ENCODE measurements at places on chromosomes 6 and 20.
A peak's percentile ranks its signal among the peaks of the same experiment; 100 is the strongest.

DNA sequence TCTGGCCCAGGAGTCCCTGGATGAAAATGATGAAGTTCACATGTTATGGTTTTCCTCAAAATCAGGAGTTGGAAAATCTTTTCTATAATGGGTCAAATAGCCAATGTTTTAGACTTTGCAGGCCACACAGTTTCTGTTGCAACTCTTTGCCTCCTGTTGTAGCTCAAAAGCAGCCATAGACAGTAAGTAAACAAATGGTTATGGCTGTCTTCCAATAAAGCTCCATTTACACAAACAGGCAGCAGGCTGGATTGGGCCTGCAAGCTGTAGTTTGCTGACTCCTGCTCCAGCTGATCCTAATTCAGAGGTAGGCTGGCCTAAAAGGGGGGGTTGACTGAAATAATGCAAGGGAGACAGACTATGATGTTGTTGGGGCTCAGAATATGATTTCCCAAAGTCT is 33.0 kb downstream of the METTL24 start:
- DNase-seq = no peak

DNA sequence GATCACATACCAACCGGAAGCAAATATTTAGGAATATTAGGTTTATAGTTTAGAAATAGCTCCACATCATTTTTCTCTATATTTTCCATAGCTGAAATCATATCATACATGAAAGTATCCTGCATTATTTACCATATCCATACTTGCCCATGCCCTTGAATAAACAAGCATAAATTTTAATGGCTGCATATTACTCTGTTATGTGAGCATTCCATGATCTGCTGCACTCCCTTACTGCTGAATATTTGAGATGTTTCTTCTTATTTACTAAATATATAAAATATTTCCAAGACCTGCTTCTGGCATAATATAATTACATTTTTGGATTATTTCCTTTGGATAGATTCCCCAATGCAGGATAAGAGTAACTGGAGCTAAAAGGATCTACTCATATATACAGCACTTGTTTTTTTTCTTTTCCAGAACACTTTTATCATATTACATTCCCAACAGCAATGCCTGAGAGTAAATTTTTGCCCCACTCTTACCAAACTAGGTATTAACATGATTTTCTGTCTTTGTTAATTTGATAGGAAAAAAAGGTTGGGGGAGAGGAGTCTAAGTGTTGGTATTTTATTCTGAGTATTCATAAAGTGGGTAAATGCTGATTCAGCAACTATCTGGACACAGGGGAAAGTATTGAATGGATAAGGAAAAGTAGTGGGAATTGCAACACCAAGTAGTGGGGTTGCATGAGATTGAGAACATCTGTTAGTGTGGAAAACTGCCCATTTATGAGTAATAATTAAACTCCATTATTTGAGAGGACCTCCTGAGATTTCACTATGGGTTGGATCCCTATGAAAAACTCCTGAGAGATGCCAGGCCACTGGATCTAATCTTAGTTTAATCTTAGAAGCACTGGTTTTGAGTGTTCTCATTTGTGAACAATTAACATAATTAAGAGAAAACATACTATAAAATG is 76.0 kb downstream of the MAN1A1 start:
- DNase-seq = no peak

DNA sequence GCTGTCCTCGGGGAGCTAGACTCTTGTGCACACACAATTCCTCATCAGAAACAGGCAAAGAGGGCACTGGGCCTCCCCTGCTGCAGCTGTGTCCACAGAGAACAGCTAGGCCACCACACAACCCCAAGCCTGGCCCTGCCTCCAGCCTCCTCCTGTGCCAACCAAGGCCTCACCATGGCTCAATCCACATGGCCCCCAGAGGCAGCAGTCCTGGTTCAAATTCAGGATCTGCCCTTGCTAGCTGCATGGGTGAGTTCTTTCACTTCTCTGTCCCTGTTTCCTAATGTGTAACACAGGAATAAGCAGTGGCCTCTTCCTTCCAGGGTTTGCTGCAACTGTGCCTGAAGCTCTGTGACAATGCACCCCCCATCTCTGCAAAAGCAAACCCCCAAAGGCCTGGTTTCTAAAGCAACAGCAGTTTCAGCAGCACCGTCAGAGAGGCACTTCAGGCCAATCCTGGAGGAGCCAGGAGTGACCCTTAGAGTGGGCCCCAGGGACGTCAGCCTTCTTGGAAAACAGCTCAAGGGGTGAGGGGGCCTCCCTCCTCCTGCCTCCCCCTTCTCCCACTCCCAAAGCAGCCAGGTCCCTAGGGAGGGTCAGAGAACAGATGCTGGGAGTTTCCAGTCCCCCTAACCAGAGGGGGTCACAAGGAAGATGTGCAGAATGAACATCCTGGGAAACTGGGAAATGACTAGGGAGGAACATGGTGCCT is 2.2 kb downstream of the ADISSP start:
- DNase-seq = no peak

- DNase-seq = no peak
Measured at GRCh38 chr6:56849896-56850295, 105.0 kb upstream of the BEND6 start.

GRCh38 chr6:118984342-118984741 is 49.4 kb upstream of the MCM9 start:
- DNase-seq = no peak

DNA sequence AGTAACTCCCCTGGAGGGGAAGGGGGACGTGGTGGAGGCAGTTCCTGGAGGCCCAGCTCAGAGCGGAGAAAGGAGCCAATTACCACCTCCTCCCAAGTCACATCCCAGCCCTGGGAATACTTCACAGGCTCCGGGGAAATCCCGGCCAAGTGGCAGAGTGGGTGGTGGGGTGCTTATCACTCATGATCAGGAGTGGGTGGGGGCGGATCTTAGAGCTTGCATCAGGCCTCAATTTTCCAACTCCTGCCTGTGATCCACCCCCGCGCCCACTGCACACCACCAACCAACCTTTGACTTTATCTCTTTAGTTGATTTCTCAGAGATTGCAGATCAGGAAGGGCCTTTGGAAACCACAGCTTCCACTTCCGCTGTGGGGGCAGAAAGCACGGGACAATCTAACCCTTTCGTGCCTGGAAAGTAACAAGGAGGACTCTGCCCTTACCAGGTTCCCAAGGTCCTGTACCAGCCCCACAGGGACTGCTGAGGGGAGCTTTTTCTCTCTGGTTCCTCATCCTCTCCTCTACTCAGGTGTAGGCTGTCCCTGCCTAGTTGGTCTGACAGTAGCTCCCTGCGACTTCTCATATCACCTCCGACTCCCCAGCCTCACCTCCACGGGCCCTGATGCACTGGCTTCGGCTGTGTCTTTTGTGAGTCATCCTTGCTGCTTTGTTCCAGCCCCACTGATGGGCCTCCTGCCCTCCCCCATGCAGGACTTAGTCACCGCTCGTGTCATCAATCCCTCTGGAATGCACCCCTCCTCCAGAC is 24.9 kb upstream of the IER3 start:
- peak; percentile 65 for DNase-seq

- DNase-seq = no peak
Measured at GRCh38 chr6:130675072-130675471, 152.1 kb upstream of the SMLR1 start.

- no peak for DNase-seq
Measured at GRCh38 chr6:92427453-92427852, 991.9 kb downstream of the EPHA7 start.

DNA sequence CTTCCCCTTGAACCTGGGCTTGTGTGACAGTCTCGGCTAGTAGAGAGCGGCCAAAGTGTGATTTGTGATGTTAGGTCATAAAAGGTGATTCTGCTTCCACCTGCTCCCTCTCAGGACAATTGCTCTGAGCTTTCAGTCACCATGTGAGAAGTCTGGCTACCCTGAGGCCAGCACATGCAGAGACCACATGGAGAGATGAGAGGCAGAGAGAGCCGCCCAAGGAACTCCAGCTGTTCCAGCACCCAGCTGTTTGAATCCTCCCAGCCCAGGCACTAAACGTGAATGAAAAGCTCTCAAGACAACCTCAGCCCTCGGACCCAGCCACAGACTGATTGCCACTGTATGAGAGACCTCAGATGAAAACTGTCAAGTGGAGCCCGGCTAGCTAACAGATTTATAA is 143.4 kb upstream of the EEF1E1 start:
- no peak for DNase-seq

- no peak for DNase-seq
Measured at GRCh38 chr20:19867940-19868371, 109.9 kb downstream of the RIN2 start.

GRCh38 chr6:31575335-31575901 is at the start of gene TNF:
Gene TNF (plus strand): TSS chr6:31575565. CDS start chr6:31575742, 177 bp downstream.
- DNase-seq = no peak

GRCh38 chr6:170087941-170088581 is 202.8 kb downstream of the DLL1 start:
- no peak for DNase-seq

- no peak for DNase-seq
Measured at GRCh38 chr20:47985092-47985850, 200.0 kb upstream of the SULF2 start.

DNA sequence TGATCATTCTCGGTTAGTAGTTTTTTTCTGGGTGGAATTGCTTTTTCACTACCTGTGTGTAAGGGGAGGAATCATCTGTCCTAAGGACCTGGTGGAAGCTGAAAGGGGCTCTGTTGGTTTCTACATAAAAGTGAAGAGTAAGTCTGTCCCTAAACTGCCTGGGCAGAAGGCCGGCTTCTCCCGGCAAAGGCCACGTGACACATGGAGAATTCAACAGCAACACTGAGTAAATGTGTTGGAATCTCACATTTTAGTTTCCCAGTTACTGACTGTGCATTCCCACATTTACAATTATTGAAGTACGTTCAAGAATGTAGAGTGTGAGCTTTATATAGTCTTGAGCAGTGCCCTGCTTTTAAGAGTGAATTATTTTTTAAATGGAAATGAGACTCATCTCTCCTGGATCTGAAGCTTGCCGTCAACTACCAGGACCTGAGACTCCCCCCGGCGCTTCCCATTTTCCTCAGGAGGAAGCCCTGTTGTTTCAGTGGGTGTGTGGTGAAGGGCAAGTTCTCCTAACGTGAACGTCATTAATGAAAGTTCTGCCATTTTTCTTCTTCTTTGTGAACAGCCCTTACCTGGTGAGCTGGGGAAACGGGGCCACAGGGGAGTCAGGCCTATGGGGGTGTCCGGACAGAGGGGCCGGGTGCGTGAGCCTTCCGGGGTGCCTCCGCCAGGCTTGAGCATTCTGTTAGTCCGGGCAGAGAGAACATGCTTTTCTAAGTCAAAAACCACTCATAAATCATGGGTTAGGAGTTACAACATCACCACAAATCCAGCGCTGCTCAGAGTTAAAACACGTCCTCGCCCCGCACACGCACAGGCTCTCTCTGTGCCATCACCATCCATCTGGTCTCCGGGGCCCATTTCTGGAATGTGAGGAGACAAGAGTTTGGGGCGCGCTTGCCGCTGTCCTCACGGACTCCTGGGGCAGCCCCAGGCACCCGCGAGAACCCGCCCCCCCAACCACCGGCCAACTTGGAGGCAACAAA is 56.6 kb upstream of the SMOC2 start:
- DNase-seq = no peak

DNA sequence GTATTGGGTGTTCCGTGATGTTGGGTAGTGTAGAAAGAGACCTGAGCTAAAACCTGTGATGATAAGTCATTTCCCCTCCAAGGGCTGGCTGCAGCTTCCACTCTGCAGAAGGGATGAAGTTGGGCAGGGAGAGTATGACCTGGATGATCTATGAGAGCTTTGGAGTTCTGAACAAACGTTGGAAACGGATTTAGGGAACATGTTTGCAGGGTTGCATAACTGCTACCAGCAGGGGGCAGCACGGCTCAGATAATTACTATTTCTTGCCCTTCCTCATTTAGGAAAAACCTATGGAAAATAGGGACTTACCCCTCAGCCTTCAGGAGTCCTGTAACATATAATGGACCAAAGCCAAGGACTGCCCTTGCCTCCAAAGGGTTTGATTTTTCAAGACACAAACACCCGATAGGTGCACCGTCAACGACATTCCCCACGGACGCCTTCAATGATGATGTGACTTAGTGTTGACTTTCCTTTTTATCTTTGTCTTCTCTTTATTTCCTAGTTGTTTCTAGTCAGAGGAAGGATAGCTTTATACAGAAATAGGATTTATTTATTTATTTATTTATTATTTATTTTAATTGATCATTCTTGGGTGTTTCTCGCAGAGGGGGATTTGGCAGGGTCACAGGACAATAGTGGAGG is 164.9 kb upstream of the SASH1 start:
- peak; percentile 25 for DNase-seq

GRCh38 chr6:70601014-70601413 is 34.3 kb downstream of the SDHAF4 start:
- no peak for DNase-seq

DNA sequence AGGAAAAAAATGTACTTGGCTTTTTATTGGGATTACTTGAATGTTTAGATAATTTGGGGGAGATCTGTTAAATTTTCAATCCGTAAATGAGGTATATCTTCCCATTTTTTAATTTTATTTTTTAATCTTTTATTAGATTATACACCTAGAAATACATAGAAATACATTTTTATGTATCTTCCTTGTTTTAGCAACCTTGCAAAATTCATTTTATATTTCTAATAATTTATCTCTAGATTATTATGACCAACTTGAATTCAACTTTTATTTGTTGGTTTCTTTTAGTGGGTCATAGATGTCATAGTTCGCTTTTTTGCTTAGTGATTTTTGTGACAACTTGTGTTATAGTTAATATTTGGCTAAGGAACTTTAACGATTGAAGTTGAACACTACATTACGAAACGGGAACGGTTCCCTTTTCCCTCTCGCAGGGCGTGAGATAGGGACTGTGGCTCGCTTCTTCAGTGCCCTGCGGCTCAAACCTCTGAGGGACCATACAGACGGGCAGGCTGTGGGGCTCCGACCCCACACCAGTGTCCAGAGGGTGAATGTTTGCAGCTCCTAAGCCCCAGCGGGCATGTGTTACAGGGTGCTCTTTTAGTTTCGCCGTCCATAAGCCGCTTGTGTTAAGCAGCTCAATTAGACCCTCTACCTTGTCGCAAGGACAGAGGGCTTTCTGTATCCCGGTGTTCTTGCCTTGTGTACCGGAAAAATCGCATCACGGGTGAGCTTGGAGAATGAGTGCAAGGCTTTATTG is 53.8 kb downstream of the PRND start:
- no peak for DNase-seq

DNA sequence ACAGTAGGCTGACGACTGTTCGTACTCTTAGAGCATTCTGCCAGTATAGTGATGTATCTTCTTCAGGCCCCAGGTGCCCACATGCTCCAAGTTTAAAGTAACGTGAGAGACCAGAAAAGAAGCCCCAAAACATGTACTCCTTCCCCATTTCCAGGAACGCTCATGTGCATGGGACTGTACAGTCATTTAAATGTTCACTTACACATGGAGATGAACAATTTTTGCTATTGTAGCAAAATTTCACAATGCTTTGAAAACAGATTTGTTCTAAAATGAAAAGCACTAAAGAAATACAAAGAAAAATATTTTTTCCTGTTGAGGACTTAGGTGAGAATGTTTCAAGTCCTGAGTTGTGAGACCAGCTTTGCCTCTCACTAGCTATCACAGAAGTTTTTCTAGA is 269.3 kb upstream of the PRDM1 start:
- no peak for DNase-seq

- no peak for DNase-seq
Measured at GRCh38 chr6:3433005-3433404, 23.8 kb downstream of the SLC22A23 start.
